Stomach (tissue), 19 donors: ENCODE measurements at places on chromosomes 16 and 17.
A peak's percentile ranks its signal among the peaks of the same experiment; 100 is the strongest.

- H3K4me1 ChIP-seq, result no peaks in the 10 kb centered on the region
- no peak overlapping the region for H3K27ac ChIP-seq
- no peaks in the 10 kb centered on the region for H3K36me3 ChIP-seq
- no peak overlapping the region for H3K4me3 ChIP-seq
- H3K27me3 ChIP-seq, result no peaks in the 10 kb centered on the region
- DNase-seq, result peak; percentile 46
Observed at GRCh38 chr16:7938175-7938574, 605.5 kb downstream of the RBFOX1 start.

GRCh38 chr16:85550953-85551924, 61.9 kb upstream of the GSE1 start:
- H3K36me3 ChIP-seq, result no peaks in the 10 kb centered on the region
- no peak overlapping the region for H3K4me3 ChIP-seq
- no peak for DNase-seq
- peaks cover 5% of the 10 kb centered on the region for H3K4me1 ChIP-seq
- no peaks in the 10 kb centered on the region for H3K27me3 ChIP-seq

GRCh38 chr16:68064791-68065365, 20.3 kb upstream of the NFATC3 start:
- DNase-seq, result peak; percentile 84
- no peak overlapping the region for H3K4me3 ChIP-seq
- no peaks in the 10 kb centered on the region for H3K27me3 ChIP-seq
- no peak overlapping the region for H3K27ac ChIP-seq

DNA sequence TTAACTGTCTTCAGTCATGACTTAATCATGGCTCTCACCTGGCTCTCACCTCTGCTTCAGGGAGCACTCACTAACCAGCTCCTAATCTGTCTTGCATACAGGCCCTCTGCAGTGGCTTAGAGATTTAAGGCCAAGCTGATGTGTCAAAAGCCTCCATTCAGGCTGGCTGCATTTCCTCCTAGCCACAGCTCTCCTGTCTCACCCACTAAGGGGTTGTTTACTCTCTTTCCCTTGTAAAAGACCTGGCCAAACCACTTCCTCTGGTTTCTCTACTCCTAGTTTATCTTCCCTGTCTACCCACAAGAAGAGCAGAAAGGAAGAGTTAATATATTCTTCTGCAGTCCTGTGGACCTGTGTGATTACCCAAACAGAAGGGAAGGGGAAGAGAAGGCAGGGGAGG, 9.3 kb upstream of the ASIC2 start:
- no peak overlapping the region for H3K27ac ChIP-seq
- H3K36me3 ChIP-seq, result no peaks in the 10 kb centered on the region
- H3K4me3 ChIP-seq, result no peak overlapping the region
- H3K4me1 ChIP-seq, result no peaks in the 10 kb centered on the region
- H3K27me3 ChIP-seq, result peaks cover 4% of the 10 kb centered on the region

- peak overlapping the region; percentile 11 for H3K27ac ChIP-seq
- H3K4me1 ChIP-seq, result peaks cover 15% of the 10 kb centered on the region
- peaks cover 7% of the 10 kb centered on the region for H3K36me3 ChIP-seq
- no peaks in the 10 kb centered on the region for H3K27me3 ChIP-seq
- DNase-seq, result no peak
- H3K4me3 ChIP-seq, result no peak overlapping the region
Observed at GRCh38 chr17:4214157-4214556, 49.6 kb downstream of the ANKFY1 start.

- H3K27ac ChIP-seq, result no peak overlapping the region
- DNase-seq, result no peak
- peaks cover 99% of the 10 kb centered on the region for H3K36me3 ChIP-seq
Observed at GRCh38 chr16:70276392-70276791, 12.9 kb downstream of the AARS1 start.

DNA sequence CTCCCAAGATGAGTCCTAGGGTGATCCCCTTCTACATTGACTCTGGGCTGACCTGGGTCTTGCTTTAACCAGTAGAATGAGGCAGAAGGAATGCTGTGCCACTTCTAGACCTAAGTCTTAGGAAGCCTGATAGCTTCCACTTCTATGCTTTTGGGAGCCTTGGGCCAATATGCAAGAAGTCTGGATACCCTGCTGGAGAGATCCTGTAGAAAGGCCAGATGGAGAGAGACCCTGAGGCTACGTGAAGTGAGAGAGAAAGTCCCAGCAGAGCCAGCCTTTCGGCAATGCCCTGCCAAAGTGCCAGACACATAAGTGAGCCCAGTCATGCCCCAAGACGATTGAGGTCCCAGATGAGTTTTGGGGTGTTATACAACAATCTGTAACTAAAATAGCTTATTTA, 1.7 kb downstream of the KRT222 start:
- H3K36me3 ChIP-seq, result no peaks in the 10 kb centered on the region
- no peak overlapping the region for H3K27ac ChIP-seq
- DNase-seq, result no peak
- no peak overlapping the region for H3K4me3 ChIP-seq

DNA sequence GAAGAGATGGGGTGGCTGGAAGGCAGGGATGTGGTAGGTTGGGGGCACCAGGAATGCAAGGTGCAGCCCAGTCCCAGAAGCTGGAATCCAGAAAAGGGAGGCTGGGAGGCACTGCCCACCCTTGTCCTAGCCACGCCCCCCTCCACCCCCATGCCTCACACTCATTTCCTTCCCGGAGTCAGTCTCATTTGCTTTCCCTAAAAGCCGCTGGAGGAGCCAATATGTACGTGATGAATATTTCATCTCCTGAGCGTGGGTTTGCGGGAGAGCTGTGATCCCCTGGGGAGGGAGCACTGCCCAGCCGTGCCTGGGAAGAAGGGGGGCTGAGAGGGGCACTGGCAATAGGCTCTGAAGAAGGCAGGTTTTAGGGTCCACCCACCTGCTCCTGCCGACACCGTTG, 124.5 kb upstream of the LHX1 start:
- DNase-seq, result no peak
- H3K27me3 ChIP-seq, result peaks cover 8% of the 10 kb centered on the region
- no peaks in the 10 kb centered on the region for H3K36me3 ChIP-seq
- H3K4me1 ChIP-seq, result peaks cover 9% of the 10 kb centered on the region
- H3K27ac ChIP-seq, result no peak overlapping the region

DNA sequence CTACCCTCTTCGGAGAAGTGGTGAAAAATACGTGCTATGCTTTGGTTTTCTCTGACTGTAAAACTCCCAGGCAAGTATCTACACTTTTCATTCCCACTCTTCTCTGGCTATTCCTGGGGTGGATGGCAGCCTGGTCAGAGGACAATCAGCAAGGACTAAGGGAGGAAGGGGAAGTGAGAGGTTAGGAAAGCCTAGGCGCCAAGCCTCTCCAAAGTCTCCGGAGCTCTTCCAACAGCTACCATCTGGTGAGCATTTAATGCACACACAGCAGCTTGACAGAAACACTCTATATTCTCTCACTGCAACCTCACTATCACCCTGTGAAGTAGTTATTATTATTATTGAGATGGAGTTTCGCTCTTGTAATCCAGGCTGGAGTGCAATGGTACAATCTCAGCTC, 65.1 kb downstream of the WSCD1 start:
- no peaks in the 10 kb centered on the region for H3K4me1 ChIP-seq
- H3K36me3 ChIP-seq, result no peaks in the 10 kb centered on the region
- no peak for DNase-seq
- no peak overlapping the region for H3K4me3 ChIP-seq

GRCh38 chr17:75681289-75681688, 14.2 kb downstream of the SAP30BP start:
- no peak for DNase-seq
- H3K36me3 ChIP-seq, result peaks cover 4% of the 10 kb centered on the region
- peak overlapping the region; percentile 21 for H3K27ac ChIP-seq
- no peak overlapping the region for H3K4me3 ChIP-seq
- H3K27me3 ChIP-seq, result no peaks in the 10 kb centered on the region

DNA sequence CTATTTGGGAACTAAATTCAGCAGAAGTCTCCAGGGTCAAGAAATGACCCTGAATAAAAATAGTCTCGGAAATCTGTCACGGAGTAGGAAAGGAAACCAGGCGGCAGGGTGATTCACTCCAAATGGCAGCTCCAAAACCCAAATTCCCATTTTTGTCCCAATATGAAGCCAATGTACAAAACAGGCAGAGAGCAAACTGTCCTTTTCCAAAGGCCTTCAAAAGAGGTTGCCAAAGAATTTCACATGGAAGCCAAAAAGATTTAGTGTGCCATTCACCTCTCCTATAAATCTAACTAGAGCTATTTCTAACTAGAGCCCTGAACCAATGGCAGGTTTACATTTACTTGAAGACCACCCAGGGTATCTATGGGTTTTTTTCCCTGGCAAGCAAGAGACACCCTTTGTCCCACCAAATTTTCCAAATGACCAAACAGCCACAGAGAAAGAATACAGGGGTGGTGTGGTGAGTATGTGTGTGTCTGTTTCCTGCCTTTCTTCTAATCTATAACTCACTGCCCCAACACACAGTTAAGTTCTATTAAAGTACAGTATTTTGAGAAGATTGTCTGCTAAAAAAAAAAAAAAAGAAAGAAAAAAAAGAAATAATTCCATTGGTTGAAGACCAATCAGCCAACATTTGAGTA, 6.8 kb downstream of the MYO1D start:
- H3K27ac ChIP-seq, result peak overlapping the region; percentile 66
- no peak for DNase-seq
- H3K27me3 ChIP-seq, result no peaks in the 10 kb centered on the region
- H3K4me3 ChIP-seq, result no peak overlapping the region
- peaks cover 8% of the 10 kb centered on the region for H3K4me1 ChIP-seq

- H3K27me3 ChIP-seq, result no peaks in the 10 kb centered on the region
- H3K4me3 ChIP-seq, result peak overlapping the region; percentile 60
- peaks cover 37% of the 10 kb centered on the region for H3K4me1 ChIP-seq
- DNase-seq, result peak; percentile 80
- H3K36me3 ChIP-seq, result no peaks in the 10 kb centered on the region
Observed at GRCh38 chr16:9090101-9090959, 1.1 kb upstream of the HAPSTR1 start.

- peaks cover 40% of the 10 kb centered on the region for H3K4me1 ChIP-seq
- H3K27me3 ChIP-seq, result no peaks in the 10 kb centered on the region
- H3K36me3 ChIP-seq, result peaks cover 17% of the 10 kb centered on the region
- no peak overlapping the region for H3K27ac ChIP-seq
Observed at GRCh38 chr16:48321317-48322036, 63.7 kb downstream of the SIAH1 start.

DNA sequence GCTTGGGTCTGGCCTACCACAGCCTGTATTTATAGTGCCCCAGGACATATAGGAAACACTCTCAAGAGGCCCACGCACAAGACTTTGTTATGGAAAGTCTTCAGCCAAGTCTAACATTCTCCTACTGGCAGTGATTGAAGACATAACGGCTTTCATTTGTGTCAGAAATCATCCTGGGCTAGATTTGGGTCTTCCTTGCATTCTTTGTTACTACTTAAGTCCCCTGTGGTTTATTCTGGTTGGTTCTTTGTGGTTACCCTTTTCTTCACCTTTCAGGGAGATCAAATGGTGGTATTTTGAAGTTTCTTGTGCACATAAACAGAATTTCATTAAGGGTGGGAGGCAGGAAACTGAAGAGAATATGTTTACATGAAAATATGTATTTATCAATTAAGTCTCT, 37.7 kb downstream of the REXO5 start:
- no peaks in the 10 kb centered on the region for H3K27me3 ChIP-seq
- H3K36me3 ChIP-seq, result peaks cover 49% of the 10 kb centered on the region
- no peak overlapping the region for H3K4me3 ChIP-seq
- no peaks in the 10 kb centered on the region for H3K4me1 ChIP-seq

GRCh38 chr16:49093939-49094338, 187.7 kb downstream of the CBLN1 start:
- H3K36me3 ChIP-seq, result no peaks in the 10 kb centered on the region
- no peak overlapping the region for H3K27ac ChIP-seq
- H3K4me1 ChIP-seq, result no peaks in the 10 kb centered on the region
- H3K4me3 ChIP-seq, result no peak overlapping the region

GRCh38 chr16:85286066-85286831, 174.0 kb upstream of the CIBAR2 start:
- peaks cover 4% of the 10 kb centered on the region for H3K4me1 ChIP-seq
- no peaks in the 10 kb centered on the region for H3K36me3 ChIP-seq
- H3K27ac ChIP-seq, result peak overlapping the region; percentile 14

DNA sequence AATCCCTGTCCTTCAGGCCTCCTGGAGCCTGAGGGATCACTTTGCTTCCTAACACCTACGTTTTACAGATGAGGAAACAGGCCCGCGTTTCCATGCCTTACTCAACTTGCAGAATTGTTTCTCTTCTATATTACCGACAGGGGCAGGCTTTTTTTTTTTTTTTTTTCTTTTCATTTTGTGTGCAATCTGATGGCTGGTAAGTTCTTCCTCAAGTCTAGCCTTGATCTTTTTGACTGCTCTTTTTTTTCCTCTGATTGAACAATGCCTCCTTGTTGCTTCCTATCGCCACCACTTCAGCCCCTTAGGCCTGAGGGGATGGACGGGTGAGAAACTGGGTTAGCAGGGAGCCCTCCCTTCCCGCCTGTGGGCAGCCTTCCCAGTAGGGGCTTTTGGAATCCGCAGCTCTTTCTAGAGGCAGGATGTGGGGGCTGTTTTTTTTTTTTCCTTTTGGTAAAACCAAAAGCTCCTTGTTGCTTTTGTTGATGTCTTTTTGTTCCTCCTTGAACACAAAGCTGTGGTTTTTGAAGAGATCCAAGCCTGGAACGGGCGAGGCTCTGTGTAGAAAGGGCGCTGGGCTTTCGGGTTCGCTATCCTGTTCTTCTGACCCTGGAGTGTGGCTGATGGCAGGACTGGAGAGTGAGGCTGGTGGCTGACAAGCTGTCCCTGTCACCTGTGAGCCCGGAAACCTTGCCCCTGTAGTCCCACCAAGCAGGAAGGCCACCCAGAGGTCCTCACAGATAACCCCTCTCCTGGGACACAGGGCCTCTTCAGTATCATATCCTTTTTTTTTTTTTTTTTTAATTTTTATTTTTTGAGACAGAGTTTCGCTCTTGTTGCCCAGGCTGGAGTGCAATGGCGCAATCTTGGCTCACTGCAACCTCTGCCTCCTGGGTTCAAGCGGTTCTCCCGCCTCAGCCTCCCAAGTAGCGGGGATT, 14.0 kb downstream of the LASP1 start:
- H3K36me3 ChIP-seq, result peaks cover 14% of the 10 kb centered on the region
- no peak for DNase-seq
- H3K27ac ChIP-seq, result peak overlapping the region; percentile 52
- H3K4me1 ChIP-seq, result peaks cover 95% of the 10 kb centered on the region

DNA sequence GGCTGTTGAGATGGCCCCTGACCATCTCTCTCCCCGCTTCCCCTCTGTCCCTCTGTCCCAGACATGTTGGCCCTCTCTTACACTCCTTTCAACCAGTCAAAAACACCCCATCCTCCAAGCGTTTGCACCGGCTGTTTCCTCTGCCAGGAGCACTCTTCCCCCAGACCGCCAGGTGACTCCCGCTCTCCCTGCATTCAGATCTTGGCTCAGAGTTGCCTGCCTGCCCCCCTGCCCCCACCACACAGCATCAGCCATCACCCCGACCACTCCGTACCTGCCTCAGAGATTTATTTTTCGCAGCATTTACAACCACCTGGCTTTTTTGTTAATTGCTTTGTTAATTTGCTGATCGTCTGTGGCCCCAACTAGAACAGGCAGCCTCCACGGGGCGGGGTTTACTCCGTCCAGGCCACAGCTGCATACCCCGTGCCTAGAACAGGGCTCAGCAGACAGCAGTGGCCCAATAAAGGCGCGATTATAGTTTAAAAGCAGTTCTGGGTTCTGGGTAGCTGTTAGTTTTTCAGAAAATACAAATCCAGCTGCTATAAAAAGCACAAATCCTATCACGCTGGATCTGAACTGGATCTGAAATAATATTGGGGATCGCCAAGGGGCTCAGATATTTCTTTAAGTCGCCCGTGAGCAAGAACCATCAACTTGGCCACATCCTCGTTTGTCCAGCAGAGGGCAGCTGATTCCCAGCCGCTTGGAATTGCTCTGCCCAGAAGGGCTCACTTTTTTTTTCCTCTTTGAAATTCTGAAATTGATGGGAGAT, 173.6 kb downstream of the IRF8 start:
- H3K4me1 ChIP-seq, result peaks cover 7% of the 10 kb centered on the region
- H3K36me3 ChIP-seq, result no peaks in the 10 kb centered on the region
- DNase-seq, result peak; percentile 91
- no peak overlapping the region for H3K27ac ChIP-seq
- H3K27me3 ChIP-seq, result peaks cover 28% of the 10 kb centered on the region
